Immature natural killer cell (primary cell): ENCODE measurements at places on chromosomes 11 and 22.

DNA sequence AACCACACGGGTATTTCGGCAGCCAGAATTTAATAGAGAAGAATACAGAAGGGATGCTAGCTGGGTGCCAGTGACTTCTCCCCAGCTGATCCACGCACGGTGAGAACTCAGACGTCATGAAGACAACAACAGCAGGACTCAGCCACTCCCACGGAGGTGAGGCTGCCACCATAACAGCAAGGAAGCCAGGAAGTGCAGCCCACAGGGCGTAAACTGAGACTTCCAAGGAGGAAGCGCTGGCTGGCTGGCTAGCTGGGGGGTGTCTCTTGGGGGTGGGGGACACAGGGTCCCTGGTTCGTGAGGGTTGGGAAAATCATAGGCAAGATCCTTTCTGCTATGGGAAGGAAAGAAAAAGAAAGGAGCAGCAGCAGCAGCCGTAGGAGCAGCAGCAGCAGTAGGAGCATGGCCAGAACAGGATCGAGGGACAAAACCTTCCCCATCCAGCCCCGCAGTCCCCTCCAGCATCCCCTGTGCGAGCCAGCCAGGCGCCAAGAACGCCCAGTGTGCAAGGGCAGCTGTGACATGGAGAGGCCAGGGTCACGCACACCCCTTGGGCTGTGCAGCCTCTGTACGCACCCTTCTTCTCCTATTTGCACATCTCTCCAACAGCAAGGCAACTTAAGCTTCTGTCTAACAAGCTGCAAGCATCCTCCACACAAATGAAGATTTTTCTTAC, 49.6 kb upstream of the SHANK2 start:
- DNase-seq: no peak

DNA sequence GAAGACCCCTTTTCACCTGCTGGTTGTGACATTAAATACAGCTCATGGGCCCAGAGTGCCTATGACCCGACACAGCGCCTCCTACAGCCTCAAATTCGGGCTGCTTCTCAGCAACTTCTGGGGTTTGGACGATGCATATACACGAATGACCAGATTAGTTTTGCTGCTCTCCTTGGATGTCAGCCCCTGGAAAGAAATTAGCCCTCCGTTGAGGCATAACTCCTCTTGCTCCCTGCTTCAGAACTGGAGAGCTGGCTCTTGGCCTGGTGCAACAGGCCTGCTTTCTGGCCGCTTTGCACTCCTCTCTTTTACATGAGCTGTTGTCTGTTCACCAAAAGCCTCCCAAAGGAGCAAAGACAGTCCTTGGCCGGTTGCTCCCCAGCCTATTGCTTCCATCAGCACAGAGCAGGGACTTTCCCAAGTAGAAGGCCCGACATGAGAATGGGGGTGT, 3.3 kb downstream of the TECTA start:
- no peak for DNase-seq

GRCh38 chr11:117182551-117182935, 4.0 kb downstream of the SIDT2 start:
- no peak for DNase-seq

GRCh38 chr11:112965656-112966055, 4.4 kb downstream of the NCAM1 start:
- DNase-seq: no peak

DNA sequence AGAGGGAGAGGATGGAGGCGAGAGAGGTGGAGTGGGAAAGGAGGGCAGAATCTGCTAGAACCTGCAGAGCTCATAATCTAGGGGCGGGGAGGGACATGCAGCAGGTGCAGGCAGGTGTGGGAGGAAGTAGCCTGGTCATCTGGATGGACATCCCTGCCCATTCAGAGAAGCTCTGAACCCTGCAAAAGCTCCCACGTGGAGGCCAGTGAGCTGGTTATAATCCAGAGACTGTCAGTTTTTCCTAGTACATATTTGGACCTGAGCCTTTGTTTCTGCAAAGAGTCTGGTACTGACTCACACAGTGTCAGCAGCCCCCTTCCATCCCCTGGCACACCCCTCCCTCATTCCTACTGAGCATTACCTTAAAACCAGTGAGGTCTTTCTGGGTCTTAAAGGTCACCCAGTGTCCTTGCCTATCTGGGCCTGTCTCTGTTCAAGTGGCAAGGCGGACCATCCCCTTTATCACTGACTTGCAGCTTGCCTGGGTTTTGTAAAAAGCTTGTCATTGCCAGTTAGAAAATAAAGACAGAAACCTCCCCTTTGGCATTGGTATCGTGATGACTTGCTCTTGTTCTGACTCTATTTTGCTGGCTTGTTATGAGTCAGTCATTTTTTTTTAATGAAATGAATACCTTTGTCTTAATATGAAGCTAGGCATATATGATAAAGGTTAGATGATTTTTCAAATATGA, 26.1 kb downstream of the PTPRJ start:
- no peak for DNase-seq

GRCh38 chr22:43883719-43884415, 7.9 kb downstream of the PNPLA5 start:
- DNase-seq: no peak

GRCh38 chr11:29844701-29845379, 172.0 kb downstream of the KCNA4 start:
- DNase-seq: no peak

- DNase-seq: no peak
These were observed 12.3 kb upstream of the MARK2 start for GRCh38 chr11:63826471-63827190.

- DNase-seq: no peak
These were observed 2.8 kb downstream of the VWCE start for GRCh38 chr11:61292356-61292755.

GRCh38 chr22:28051787-28052356, 132.8 kb upstream of the PITPNB start:
- peak; percentile 7 for DNase-seq

GRCh38 chr22:47401976-47402770, 639.7 kb downstream of the TBC1D22A start:
- DNase-seq: no peak

GRCh38 chr22:49734390-49734789, 93.3 kb downstream of the BRD1 start:
- DNase-seq: no peak

- no peak for DNase-seq
These were observed 84.0 kb downstream of the MYEOV start for GRCh38 chr11:69377953-69378302.

DNA sequence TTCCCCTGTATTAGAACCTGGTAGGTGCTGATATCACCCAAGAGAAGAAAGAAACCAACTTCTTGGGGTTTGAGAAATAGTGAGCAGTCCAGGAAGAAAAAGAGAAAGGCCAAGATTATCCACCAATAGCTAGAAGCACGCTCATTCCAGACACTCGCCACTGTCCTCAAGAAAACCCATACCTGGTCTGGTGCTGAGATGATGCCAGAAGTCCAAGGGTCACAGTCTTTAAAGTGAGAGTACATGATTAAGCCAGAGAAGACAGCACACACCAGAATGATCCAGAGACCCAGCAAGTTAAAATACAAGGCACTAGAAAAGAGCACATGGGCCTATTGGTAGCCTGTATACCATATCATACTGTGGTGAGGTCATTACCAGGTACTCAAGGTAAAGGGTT, 23.6 kb downstream of the SLC5A12 start:
- DNase-seq: no peak

DNA sequence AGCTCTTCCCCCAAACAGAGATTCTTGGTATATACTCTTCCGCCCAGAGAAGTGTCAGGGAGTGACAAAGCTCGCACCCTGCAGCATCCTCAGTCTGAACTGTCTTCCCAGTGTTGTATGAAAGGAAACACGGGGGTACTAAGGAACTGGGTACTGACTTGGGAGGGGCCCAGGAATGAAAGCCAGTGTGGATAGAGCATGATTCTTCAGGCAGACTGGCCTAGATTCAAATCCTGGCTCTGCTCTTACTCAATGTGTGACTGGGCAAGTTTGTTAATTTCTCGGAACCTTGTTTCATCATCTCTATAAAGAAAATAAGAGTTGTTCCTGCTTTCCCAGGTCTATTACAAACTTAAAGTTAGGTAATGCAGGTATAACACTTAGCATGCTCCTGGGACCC, 266.0 kb upstream of the NARS2 start:
- no peak for DNase-seq

DNA sequence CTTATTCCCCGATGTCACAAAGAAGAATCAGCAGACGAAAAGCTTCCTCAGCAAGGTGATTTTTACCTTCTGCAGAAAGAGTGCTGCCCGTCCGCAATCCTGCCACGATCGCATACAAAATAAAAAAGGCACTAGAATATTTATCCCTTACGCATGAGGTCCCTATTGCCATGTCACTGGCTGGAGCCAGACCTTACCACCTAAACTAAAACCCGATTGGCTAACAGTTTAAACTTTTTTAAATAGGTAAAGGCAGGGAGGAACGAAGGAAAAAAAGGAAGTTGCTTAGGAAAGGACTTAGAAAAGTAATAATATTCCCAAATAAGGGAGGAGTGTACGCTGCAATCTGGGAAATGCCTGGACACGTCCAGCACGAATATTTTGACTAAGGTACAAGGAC, 21.2 kb upstream of the ALDH3B2 start:
- no peak for DNase-seq

GRCh38 chr11:76736773-76737495, 46.2 kb upstream of the TSKU start:
- no peak for DNase-seq

GRCh38 chr11:80167766-80168165, 726.9 kb upstream of the TENM4 start:
- no peak for DNase-seq

DNA sequence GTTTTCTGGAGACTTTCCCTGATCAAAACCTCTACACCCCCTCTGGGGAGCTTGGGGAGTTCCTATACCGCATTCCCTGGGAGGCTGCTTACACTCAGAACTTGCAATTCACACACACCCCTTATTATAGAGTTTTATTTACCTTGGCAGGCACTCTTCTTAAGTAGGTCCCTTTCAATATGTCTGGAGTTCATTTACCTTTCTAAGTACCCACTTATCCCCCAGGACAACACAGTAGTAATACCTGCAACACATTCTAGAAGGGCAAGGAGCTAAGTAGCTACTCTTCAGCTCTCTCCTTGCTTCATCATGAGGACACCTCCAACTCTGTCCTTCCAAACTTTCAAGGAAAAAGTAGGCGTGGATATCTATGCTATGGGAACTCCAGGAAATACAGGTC, 127.8 kb upstream of the ANO3 start:
- no peak for DNase-seq

- no peak for DNase-seq
These were observed 132.1 kb upstream of the BLID start for GRCh38 chr11:122248131-122248530.

GRCh38 chr11:60871378-60872061, 4.2 kb downstream of the ZP1 start:
- no peak for DNase-seq

DNA sequence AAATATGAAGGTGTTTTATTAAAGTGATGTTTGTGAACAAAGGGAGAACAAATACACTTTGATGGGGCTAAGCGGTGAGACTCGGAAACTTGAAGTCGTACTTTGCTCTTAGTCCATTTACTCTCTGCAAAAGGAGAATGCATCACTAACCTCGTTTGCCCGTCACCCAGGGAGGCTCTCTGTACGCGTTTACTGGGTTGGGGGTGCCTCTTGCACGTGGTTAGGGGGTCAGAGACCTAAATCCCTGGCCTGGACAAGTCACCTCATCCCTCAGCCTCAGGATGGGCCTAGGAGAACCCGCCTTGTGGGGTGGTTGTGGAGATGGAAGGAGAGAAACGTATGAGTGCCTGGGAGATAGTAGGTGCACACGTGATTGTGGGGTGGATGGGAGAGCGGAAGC, 803 bp upstream of the IFT27 start:
- no peak for DNase-seq

GRCh38 chr11:69127081-69127850, 28.5 kb upstream of the SMIM38 start:
- DNase-seq: no peak

DNA sequence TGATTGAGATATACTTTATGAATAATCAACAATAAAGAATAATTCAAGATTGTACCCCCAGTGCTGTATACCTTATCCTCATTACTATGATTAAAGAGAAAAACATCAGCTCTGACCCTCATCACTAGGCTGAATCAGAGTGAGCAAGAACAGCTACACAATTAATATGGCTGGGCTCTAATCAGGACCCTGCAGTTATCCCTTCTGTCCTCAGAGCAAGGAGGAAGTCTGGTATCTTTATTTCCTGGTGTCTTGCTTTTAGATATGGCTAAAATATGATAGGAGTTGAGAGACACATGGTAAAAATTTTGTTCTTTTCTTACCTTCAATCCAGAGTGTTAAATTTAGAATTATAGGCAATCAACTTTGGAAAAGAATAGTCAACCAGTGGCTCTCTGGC, 28.6 kb upstream of the GAB2 start:
- no peak for DNase-seq

GRCh38 chr11:36713715-36714114, 115.7 kb upstream of the RAG2 start:
- no peak for DNase-seq

GRCh38 chr11:134752964-134753770, 341.1 kb upstream of the B3GAT1 start:
- no peak for DNase-seq

DNA sequence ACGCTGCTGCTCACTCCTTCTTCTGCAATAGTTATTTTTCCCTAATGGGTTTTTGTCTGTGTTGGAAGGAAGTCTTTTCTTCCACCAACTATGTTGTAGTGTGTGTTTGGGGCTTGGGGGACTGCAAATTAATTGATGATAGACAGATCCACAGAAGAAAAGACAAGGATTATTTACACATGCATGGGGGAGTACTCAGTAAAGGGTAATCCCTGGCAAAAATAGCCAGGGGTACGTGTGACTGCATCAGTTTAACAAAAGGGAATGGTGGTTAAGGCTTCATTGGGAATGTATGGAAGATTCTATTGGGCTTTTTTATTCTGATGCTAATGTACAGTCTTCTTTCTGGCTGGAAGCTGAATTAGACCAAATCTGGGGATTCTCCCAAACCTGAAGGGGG, 20.2 kb upstream of the FEZ1 start:
- DNase-seq: no peak

DNA sequence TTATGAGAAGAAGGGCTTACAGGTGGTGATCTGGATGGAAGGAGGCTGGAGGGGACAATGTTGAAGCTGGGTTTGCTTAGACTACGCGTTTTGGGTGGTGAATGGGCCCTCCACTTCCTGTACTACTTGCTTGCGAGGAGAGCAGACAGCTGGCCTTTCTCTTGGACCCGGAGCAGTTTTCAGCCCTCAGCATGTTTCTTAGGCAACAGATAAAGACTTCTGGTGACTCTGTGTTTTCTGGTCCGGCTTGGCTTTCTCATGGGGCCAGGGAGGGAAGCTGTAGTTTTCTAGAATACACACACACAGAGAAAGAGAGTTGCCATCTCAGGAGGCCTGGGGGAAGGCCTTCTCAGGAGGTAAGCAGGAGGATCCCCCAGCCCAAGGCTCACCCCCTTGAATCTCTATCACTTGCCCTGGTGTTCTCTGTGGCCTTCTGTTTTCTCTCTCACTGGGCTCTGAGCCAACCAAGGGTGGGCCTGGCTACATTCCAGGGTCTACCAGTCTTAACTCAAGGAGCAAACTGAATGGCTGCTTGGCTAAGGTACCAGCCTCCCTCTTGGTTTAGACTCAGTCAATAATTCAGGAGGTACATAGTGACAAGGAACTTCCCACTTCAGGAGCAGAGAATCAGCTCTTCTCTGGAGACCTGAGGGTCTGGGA, 2.4 kb downstream of the CCS start:
- DNase-seq: peak; percentile 13

GRCh38 chr22:29292379-29292778, 14.1 kb upstream of the GAS2L1 start:
- DNase-seq: no peak
